SW480 (cell line): ENCODE measurements at places on chromosomes 2 and 18.
A peak's percentile ranks its signal among the peaks of the same experiment; 100 is the strongest.

DNA sequence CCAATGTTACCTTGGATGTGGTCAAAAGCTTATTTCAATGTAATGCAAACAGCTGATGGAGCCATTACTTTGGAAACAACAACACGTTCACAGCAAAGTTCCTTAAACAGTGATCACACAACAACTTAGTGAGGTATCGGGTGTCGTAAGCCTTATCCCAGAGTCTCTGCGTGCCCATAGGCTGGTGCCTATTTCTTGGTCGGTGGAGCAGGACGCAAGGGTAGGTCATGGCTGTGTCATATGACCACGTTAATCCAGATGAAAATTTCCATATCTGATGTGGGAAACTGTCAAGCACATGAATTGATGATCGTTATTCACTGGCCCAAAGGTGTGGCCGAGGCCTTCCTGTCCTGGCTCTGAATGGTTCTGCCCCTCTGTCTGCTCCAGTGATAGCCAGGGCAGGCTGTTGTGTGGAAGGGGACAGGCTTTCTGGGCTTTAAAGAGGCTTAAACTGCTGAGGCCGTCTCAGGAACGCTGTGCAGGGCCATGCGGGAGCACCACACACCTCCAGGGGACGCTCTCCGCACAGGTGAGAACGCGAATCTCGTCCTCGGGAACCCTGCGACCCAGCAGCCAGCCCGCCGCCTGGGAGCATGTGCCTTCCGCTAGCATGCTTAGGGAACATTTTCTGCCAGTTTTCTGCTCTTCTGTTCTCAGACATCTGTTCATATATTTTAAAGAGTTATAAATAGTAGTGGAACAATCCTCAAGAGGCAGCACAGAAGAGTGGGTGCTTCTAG, 90.6 kb downstream of the KCTD1 start:
- no peak for DNase-seq

- no peak for DNase-seq
Measured at GRCh38 chr18:80201739-80202138, 45.6 kb downstream of the PARD6G start.

DNA sequence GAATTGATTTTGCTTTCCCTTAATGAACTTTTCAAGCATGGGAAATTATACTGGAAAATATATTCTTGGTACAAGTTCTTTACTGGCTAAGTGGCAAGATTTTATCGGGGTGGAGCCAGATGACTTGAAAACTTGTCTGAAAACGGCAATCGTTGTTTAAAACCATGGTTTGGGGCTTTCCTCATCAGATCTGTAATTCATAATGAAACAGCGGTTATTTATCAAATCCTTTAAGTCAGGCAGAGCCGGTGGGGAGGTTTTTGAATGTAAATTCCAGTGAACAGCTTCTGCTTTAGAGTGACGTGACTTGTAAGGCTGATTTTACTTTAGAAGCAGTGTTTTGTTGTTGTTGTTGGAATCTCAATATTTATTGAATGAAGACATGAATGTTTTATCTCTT, 2.6 kb downstream of the SEC11C start:
- DNase-seq = no peak

GRCh38 chr2:62564380-62565137, 58.6 kb upstream of the TMEM17 start:
- no peak for DNase-seq

DNA sequence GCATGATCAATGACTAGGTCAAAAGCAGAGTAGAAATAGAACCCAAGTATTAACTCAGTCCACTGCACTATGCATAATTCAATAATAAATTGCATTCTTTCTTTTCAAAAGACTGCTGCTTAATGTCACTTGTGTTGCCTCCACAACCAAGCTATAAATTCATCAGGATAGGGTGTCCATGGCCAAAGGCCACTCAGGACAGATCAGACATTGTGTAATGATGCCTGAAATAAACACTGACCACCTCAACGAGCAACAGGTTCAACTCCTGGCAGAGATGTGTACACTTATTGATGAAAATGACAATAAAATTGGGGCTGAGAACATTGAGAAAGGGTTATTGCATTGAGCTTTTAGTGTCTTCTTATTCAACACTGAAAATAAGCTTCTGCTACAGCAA, 194.5 kb upstream of the SPOPL start:
- DNase-seq = no peak

GRCh38 chr18:32779010-32779409, 6.2 kb upstream of the KLHL14 start:
- DNase-seq = no peak

- peak; percentile 12 for DNase-seq
Measured at GRCh38 chr2:241615041-241615440, 21.9 kb downstream of the THAP4 start.

DNA sequence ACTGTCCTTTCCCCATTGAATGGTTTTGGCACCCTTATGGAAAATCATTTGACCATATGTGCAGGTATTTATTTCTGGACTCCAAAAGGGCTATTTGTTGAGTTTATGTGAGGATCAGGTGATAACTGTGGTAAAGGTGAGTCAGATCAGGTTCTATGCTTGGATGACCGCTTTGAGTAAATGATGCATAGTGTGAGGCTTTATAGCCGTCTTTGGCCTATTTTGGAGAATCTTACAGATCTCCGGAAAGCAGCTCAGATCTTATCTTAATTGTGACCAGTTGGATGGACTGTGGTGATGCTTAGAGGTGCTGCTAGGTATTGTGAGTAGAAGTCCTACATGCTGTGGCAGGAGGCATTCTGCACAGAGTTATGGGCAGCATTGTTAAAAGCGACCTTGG, 126.2 kb downstream of the METTL8 start:
- no peak for DNase-seq

DNA sequence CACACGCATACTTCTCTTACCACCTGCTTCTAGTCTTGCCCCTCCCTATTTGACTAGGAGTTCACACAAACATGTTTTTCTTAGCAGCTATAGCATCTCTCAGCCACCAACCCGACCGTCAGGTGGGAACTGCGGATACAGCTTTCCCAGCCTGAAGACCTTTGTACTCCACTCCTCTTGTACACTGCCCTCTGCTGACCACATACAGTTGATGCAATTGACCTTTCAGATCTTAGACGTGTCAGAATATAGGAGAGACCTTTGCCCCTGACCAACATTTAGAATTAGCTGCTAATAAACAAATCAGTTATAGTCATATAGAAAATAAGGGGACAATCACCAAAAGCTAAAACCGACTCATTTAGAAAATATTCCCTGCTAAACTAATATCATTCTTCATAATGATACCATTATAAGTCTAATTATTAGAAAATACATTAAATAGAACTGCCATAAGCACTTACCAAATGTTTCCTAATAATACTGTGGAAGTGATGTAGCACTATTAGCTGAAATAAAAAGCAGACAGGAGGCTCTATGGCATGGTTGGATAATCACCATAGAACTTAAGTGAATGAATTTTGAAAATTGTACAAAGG, 208.4 kb downstream of the RAD51AP2 start:
- DNase-seq = peak; percentile 88

DNA sequence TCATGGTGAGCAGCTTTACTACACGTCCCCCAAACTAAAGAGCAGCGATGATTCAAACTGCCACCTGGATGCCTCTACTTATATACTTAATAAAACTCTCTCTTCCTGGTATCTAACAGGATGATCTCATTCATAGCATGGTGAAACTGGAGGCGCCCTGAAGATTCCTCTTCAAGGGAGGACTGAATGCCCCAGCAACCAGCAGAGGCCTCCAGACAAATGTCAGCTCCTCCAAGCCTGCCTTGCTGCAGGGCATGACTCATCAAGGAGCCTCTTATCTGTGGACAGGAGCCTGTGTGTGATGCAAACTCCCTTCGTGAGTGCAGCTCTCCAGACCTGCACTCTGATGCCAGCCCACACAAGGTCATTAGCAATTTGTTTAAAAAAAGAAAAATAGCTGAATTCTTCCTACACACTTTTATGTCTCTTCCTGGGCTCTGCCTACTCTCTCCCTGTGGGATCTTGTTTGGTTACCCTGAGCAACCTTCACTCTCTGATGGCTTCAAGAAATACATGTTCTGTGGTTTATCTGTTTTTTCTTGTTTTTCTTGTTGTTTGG, 30.2 kb downstream of the LONRF2 start:
- DNase-seq = peak; percentile 81

GRCh38 chr2:59000796-59001195, 759.7 kb upstream of the FANCL start:
- DNase-seq = no peak
